ENCODE measurements at places on chromosomes 7 and 10.

DNA sequence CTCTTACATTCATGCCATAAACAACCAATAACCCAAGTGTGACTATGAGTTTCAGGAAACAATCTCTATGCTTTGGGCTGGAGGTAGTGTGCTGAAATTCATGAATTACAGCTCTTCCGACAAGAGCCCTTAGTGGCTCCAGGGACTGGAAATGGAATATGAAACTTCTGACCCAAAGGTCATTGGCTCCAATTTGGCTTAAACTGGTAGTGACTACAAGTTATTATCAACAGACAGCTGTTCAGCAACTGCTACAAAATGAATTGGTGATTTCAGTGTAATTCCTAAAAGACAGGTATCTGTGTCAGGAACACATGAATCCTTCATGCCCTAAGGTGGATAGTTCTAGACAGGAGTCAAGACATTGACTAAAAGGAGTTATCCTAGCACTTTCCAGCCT, 745.4 kb downstream of the PHTF2 start:
- no peak for DNase-seq

DNA sequence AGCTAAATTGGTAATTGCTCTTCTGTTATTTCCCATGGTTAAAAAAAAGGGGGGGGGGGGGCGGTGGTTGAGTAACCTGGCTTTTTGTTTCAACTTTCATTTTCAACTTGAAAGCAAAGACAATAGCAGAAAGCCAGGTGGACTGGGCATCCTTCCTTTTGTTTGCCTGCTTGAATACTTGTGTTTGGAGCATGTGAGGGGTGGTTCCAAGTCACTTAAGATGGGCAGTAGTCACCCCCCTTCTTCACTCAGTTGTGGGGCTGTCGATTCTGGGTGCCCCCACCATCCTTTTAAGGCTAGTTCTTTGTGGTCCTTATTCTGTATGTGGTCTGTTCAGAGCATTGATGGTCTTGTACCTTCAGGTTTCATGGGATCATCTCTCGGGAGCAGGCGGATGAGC, 165.6 kb upstream of the PRR15 start:
- no peak for DNase-seq

- DNase-seq, result no peak
Observed at GRCh38 chr7:132276976-132277725, 299.1 kb downstream of the PLXNA4 start.

- no peak for DNase-seq
Observed at GRCh38 chr10:78920011-78920410, 148.8 kb upstream of the ZMIZ1 start.

- no peak for DNase-seq
Observed at GRCh38 chr10:97889461-97890265, 40.0 kb downstream of the GOLGA7B start.

DNA sequence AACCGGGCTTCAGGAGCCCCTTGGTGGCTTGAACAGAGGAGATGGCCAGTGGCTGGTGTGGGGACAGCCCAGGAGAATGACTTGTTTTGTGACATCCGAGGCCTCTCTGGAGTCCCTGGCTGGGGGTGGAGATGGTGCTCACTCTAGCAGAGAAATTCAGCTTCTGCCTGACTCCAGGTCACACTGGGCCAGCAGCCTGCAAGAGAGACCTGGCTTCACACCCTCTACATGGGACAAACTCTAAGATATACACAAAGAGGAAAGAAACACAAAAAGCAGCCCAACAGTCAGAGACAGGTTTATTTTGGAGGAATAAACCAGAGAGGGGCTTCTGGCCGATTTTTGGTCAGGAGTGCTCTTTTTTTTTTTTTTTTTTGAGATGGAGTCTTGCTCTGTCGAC, 132.8 kb downstream of the ELFN1 start:
- DNase-seq, result no peak

DNA sequence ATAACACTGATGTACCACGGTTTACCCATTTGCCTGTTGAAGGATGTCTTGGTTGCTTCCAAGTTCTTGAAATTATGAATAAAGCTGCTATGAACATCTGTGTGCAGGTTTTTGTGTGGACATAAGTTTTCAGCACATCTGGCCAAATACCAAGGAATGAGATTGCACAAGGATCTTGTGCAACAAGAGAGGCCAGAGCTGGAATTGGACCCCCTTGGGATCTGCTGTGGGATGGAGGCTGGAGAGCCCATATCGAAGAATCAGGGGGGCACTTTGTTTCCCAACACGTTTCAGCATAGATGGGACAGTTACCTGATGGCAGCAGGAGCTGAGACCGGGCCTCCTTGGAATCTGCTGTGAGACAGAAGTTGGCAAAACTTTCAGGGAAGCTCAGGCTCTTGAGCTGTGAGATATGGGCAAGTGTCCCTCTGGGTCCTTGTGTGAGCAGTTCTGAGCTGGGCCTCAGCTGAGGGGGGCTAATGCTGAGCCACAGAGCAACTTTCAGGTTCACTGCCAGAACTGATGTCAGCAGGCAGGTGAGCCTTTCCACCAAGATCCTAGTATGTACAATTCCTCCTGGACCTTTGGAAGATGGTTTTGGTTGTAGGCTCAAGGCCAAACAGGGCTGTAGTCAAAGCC, 115.2 kb upstream of the RAB18 start:
- no peak for DNase-seq

GRCh38 chr7:124269774-124270173, 236.9 kb upstream of the TMEM229A start:
- DNase-seq, result no peak

DNA sequence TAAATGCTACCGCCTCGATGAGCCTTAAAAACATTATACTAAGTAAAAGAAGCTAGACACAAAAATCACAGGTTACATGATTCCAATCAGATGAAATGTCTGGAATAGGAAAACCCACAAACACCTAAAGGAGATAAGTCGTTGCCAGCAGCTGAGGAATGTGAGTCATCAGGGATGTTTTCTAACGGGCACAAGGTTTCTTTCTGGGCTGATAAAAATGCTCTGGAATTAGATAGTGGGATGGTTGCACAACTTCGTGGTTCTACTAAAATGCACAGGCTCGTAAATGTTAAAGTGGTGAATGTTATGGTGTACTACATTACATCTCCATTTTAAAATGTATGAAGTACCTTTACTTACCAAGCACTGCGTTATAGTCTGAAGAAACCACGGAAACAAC, 9.7 kb downstream of the ABLIM1 start:
- DNase-seq, result no peak

GRCh38 chr7:70608229-70608628, 523.7 kb upstream of the GALNT17 start:
- DNase-seq, result no peak

DNA sequence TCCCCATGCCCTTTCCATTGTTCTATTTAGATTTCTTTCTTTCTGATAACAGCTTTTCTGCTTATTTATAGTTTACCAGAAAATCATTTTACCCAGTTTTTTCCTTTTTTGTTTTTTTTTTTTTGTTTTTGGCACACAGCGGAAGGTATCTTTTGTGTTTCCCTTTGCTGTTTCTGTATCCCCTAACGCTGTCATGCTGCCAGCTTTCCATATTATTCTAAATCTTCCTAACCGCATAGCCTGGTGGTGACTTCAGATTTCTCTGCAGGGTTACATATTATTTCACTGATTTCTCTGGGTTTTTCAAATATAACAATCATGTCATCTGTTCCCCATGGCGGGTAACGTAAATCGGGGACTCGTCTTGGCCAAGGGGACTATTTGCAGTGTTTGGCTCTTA, 4.0 kb upstream of the SLC29A4 start:
- DNase-seq, result no peak

DNA sequence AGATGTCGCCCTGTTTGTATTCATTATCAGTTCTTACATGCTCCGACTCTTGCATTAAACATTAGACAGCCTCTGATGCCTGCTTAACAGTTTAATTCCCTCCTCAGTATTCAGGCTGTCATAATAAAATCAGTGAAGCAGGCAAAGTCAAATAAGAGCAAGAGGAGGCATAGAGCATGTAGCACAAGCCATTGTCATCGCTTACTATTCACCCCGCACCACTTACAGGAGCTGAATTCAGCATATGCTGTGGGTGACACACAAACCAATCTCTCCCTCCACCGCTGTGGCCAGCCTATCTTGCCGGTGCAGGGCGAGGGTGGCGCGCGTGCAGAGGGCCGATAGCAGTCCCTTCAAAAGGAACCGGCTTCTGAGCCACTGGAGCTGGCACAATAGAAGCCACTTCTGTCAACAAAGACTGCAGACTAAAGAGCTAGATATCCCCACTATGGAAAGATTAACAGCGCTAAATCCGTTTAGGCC, 433.2 kb upstream of the MGMT start:
- DNase-seq, result no peak

- peak; percentile 50 for DNase-seq
Observed at GRCh38 chr7:24715661-24716479, 41.4 kb downstream of the GSDME start.

All from HEK293T (cell line).